ENCODE measurements at places on chromosomes 3 and 15. TPM values are rescaled to one million over a fixed set of nuclear protein-coding genes. Genes with fewer than 3 reads are reported as not detected.

Gene DVL3
- 38.2 TPM for total RNA-seq

Gene SLC25A36
- total RNA-seq = 34.4 TPM

GRCh38 chr3:195401943-195402342 is 40.9 kb downstream of the ACAP2 start:
- DNase-seq = no peak

Gene SLC51B
- total RNA-seq = not detected

DNA sequence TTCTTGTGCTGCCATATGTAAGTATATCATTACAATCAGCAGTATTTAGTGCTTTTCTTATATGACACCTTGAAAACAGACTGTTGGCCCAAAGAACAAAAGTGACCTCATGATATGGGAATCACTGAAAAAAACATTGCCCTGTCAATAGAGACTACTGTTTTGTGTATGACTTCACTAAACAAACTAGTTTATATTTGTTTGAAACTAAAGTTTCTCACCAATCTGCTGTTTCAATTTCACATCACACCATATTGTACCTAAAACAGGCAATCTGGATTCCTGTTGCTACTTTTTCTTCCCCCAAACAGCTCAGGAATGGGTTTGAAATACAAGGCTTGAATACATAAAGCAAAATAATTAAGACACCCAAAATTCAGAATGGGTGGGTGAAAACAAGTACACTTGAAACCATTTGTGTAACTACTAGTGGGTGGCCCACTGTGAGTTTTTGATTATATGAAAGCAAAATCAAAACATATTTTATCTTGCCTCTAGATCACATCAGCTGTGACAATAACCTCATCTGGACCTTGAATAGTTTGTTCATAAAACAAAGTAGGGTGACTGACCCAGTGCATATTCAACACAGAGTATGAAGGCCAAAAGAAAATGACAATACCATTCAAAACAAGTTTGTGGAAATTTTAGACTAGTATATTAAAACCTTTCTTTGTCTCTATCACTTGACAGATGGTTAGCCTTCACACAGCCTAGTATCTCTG is 5.9 kb downstream of the ZBTB20 start:
- no peak for DNase-seq
